NCI-H1105 treated with DMSO at 0.1 percent for 48 hours (cell line): ENCODE measurements at places on chromosomes 1 and 21.

DNA sequence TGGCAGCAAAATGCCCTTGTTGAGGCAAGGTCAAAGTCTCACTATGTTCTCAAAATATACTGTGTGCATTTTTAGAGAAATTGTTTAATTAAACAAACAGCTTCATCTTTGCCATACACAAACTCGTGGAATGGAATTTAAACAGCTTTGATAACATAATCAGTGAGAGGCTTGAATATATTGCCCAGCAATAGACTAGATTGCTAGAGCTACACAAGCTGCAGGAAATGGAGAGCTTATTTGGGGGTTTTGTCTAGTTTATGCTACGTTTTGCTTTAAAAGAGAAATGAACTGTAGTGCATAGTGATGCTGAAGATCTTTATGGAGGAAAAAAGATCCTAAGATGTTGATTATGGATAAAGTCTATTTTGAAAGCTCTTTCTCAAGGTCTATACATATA, 166.8 kb upstream of the HMCN1 start:
- DNase-seq, result no peak

DNA sequence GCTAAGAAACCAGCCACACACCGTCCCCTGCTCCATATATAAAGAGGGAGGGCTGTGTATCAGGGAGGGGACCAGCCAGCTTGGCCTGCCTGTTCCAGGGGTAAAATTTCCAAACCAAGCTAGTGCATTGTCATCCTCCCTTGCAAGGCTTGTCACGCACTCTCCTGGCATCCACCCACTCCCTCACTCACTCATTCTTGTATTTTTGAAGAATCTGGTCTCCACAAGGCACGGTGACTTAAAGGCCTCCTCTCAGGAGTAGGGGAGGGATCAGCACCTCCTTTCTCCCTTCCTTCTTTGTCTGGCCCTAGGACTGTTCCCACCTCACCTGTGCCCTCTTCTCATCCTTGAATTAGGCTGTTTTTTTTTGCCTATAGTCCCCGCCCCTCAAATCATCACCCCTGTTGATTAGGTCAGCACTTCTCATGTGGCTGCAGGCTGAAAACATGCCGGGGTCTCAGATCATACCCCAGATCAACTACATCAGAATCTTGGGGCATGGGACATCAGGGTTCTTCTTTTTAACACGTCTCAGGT, 5.0 kb downstream of the ABCA4 start:
- no peak for DNase-seq

- no peak for DNase-seq
These were observed 499.6 kb downstream of the MRPL39 start for GRCh38 chr21:25107708-25108107.

DNA sequence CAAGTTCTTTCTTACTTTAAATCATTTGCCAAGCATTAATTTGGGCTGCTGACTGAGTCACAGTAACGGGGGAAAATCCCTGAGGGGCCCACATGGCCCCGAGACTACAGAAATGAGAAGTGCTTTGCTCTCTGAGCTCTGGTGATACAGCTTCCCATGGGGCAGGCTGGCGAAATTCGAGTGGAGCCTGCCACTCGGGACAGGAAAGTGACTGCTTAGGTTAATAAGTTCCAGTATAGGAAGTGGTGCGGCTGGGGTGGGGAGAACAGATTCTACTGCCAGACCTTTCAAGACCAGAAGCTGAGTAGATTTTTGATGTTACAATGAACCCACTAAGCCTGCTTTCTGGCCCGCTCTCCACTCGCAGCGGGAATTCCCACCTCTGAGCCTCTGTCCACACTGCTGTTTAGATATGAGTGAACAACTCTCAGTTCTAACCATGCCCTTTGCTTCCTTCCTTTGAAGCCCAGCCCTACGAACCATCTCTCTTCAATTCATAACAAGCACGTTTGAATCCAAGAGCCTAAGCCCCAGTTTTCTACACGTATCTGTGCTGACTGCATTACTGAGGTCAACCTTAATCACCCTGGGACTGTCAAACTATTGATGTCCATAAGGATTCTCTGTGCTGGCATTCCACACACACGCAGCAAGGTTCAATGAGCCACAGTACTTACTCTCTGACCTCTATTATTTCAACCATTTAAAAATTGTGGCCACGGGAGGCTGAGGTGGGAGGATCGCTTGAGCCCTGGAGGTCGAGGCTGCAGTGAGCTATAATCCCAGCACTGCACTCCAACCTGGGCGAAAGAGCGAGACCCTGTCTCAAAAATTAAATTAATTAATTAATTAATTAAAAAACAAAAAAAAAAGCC, 9.6 kb downstream of the ZBTB17 start:
- no peak for DNase-seq

GRCh38 chr1:217943361-217943760, 312.2 kb downstream of the SPATA17 start:
- DNase-seq, result no peak

DNA sequence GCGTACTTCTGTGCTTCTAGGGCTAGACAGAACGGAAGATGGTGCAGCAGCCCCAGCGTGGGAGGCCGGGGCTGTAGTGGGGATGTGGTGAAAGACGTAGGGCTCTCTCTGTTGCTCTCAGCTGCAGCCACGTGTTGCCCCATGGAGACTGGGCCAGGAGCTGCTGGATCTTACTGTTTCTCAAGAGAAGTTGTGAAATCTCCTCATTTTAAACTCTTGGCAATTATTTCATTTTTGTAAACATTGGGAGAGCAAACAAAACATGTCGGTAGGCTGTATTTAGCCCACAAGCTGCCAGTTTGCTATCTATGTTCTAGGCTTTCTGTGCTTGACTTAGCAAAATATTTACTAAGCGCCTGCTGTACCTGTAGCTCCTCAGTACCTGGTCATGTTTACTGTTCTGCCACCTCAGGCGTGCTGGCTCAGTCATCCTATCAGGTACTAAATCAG, 15.9 kb upstream of the ELOA start:
- DNase-seq, result no peak

DNA sequence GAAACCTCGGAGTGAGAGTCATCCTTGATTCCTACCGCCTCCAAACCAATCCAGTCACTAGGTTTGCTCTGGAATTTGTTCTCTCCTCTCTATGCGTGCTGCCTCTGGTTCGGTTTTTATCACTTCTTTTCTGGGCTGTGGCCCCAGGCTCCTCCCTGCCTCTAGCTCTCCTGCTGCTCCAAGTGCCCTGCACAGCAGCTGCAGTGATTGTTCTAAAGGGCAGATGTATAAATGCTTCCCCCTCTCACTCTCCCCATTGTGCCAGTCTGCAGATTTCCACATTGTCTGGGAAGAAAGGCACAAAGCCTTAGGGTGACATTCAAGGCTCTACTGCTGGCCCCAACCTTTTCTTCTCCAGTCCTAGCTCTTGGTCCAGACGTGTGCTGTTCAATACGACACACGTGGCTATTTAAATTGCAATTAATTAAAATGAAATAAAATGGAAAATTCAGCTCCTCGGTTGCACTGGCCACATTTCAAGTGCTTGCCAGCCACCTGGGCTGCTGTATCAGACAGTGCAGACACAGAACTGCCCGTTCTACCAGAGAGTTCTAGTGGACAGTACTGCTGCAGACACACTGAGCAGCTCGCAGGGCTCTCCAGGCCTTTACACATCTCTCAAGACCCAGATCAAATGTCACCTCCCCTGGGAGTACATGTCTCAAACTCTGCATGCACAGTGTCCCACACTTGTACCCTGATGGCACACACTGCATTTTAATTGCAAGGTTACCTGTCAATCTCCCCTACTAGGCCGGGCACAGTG, 12.4 kb downstream of the TRIM62 start:
- DNase-seq, result no peak

DNA sequence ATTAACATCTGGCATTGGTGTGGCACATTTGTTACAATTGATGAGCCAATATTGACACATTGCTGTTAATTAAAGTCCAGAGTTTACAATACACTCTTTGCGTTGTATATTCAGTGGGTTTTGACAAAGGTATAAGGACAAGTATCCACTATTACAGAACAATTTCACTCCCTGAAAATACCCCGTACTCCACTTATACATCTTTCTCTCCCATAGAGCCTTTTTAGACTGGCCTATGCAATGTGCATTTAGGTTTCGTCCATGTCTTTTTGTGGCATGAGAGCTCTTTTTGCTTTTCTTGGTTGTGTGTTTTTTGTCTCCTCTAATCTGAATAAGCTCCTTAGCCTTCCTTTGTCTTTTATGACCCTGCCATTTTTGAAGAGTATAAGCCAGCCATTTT, 40.6 kb upstream of the TSNAX start:
- DNase-seq, result no peak

DNA sequence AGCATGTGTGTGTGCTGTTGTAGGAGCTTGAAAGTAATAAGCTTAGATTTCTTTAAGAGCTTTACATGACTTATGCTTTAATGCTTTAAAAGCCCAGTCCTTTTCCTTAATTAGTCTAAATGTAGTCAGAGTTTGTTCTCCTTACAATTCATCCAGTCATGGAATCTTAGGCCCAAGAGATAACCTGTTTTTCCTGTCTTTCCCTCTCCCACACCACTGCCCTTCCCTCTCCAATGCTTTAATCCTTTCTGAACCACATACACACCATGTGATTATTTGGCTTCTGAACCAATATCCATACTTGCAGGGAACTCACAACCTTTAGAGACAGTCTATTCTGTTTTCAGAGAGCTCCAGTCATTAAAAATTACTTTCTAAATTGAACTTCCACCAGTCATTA, 37.6 kb downstream of the ALG6 start:
- DNase-seq, result no peak

DNA sequence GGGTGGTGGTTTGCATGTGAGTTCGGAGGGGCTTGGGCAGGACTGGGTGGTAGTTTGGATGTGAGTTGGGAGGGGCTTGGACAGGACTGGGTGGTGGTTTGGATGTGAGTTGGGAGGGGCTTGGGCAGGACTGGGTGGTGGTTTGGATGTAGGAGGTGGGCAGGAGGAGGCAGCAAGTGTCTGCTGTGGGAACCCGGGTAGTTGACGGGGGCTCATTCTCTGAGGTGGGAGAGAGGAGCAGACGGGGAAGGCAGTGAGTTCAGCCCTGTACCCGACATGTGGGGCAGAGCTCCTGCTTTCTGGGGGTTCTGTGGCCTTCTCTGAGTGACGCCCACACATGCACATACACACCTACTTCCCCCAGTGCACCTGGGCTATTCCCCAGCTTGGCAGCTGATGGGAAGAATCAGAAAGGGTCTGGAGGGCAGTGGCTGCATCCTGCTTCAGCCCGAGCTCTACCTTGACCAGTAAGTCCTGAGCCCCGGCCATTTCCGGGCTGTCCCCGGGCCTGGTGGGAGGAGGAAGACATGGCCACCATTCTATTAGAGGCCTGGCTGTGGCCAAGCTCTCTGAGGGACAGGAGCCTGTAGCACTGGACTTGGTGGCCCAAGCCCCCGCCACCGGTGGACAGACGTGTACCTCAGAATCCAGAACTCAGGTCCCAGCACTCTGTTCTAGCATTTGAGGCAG, 58.1 kb downstream of the EDN2 start:
- no peak for DNase-seq

DNA sequence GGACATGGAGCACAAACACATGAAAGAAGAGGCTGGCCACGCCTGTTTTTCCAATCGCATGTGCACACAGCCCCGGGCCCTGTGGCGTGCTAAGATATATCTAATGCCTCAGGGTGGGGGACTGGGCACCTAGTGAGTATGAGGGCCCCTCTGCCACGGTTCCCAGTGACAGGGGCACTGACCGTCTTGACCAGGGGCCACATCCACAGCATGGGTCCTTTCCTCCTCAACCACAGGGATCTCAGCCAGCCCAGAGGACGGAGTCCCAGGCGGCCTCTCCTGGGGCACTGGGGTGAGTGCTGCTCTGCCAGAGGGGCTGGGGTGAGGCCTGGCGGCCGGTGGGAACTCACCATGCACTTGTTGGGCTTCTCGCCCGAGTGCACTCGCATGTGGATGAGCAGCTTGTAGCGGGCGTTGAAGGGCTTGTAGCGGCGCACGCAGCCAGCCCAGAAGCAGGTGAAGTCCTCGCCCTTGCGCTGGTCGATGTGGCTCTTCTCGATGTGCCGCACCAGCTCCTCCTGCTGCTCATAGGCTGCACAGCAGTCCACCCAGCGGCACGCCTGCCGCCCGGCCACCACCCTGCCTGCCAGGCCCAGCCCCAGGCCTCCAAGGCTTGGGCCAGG, 134.7 kb downstream of the DMRTB1 start:
- no peak for DNase-seq

DNA sequence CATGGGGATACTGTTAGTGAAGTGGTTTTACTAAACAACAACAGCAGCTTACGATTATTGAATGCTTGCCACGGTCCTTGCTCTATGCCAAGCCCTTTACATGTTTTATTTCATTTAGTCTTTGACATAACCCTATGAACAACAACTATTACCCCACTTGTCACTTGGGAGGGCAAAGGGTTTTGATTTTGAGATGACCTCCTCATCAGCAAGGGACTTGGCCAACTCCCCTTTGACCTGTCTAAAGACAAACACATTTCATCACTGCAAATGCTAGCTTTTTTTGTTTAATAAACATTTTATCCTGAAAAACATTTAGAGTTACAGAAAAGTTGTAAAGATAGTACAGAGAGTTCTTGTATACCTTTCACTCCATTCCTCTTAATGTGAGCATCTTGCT, 152.5 kb upstream of the WNT4 start:
- no peak for DNase-seq

DNA sequence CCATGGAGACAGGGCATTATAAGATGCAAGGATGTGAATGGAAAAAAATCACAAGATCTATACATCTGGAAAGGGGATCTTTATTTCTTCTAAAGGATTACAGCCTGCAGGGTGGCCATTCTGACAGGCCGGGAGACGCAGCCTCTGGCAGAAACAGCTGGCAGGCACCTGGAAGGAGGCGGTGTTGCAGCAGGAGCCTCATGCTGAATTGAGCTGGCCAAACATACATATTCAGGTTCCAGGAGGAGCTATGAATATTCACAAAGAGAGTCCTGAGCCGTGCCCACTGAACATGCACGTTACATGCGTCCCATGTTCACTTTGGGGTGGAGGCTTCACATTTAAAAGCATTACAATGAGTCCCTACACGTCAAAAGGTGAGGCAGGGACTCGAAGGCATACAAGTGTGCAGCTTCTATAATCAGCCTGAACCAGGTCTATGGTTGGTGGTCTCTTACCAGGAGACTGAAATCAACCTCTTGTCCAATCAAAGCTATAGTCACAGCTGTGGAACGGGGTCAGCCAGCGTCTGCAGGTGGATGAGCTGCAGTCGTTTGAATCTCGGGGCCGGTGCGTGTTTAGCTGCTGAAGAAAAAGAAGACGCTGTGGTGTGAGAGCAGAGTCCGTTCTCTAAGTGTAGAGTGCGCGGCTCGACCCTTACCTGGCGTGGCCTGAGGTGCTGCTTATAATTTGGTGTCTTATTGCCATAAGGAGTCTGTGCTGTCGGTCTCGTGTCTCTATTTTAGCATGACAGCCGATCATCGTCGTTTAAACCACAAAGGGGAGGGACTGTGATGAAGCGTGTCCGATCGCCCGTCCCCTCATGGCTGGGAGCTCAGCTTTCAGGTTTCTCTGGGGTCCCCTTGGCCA, 183.0 kb downstream of the ETS2 start:
- DNase-seq, result no peak

- DNase-seq, result no peak
These were observed 72.2 kb downstream of the NME7 start for GRCh38 chr1:169295425-169295824.

- DNase-seq, result no peak
These were observed 54.8 kb downstream of the FOXO6 start for GRCh38 chr1:41416081-41416480.

- DNase-seq, result peak; percentile 57
These were observed 12.4 kb downstream of the RNF220 start for GRCh38 chr1:44417351-44418021.
